Upper lobe of right lung (tissue), 1 donor: ENCODE measurements at places on chromosomes 3 and 15. TPM values are rescaled to one million over a fixed set of nuclear protein-coding genes. Genes with fewer than 3 reads are reported as not detected.
A peak's percentile ranks its signal among the peaks of the same experiment; 100 is the strongest.

DNA sequence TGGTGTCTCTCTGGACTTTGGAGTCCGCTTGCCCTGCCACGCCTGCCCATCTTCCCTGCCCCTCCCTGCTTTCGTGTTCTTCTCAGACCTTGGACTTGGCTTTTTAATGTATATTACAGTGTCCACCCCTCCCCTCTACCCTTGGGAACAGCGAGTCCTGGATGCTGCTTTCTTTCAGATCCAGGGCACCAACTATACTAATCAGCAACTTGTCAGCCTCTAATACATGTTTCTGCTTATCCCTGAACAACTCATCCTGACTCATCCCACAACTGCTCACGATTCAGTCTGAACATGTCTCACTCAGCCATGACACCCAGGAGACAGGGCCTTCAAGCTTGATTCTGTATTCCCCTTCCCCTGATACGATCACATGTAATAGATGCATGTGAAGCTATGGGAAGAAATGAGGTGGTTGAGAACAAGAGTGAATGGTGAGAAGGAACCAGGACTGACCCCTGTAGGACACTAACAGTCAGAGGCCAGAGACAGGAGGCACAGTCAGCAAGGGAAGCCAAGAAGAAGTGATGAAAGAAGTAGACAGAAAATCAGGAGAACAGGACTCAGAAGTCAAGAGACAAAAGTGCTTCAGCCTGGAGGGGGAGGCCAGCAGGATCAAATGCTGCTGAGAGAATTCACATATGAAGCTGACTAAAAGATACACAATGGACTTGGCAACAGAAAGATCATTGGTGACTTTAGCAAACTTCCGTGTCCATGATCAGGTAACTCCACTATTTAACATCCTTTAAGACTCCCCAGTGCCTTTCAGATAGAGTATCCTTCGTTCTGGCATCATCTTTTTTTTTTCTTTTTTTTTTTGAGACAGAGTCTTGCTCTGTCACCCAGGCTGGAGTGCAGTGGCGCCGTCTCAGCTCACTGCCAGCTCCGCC is 35.4 kb downstream of the BCL2L10 start:
- no peak for DNase-seq
- H3K4me3 ChIP-seq = no peak overlapping the region
- no peak overlapping the region for H3K27ac ChIP-seq
- no peaks in the 10 kb centered on the region for H3K36me3 ChIP-seq
- peaks cover 3% of the 10 kb centered on the region for H3K4me1 ChIP-seq

DNA sequence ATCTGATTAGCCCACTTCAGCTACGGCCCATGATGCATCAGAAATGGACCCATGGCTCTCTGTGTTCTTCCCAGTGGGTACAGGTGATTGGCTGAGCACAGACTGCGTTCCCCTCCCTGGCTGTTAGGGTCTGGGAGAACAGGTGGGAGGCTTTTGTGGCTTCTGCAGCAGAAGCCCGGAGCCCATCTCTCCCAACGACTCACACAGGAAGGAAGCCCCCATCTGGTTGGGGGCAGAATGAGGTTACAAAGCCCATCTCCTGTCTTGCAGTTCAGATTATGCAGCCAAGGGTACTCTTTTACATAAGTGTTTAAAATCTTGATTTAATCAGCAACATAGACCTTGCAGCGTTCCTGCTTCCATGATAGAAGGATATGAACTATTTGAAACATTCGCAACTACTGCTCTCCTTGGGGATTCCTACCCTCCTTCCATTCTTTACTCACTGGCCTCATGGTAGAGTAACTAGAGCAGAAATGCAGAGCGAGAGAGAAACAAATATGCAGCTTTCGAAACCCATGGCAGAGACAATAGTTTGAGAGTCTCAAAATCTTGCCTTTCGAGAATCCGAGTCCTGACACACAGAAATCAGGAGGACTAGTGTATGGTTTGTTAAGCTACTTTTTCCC is 291.3 kb downstream of the TLE3 start:
- no peaks in the 10 kb centered on the region for H3K4me1 ChIP-seq
- DNase-seq = no peak
- no peak overlapping the region for H3K27ac ChIP-seq
- H3K4me3 ChIP-seq = no peak overlapping the region
- H3K27me3 ChIP-seq = no peaks in the 10 kb centered on the region

DNA sequence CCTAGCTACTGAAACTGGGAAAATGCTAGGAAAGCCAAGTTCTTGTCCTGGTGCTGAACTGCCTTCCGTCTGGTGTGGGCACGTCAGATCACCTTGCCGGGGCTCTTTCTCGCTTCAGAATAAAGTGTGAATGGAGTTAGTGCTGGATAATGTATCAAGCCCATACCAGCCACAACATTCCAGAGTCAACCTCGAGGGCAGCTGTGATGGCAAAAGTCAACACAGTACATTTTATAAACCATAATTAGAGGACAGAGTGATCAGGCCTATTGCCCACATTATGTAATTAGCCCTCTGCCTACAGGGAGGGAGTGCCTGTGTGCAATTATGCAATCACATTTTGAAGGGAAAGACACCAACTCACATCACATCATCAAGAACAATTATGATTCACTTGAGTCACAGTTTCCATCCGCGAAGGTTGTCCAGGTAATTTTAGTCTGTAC is 165.2 kb downstream of the RORA start:
- H3K36me3 ChIP-seq = no peaks in the 10 kb centered on the region
- H3K27ac ChIP-seq = no peak overlapping the region
- no peak for DNase-seq
- H3K4me1 ChIP-seq = peaks cover 3% of the 10 kb centered on the region
- no peak overlapping the region for H3K4me3 ChIP-seq

DNA sequence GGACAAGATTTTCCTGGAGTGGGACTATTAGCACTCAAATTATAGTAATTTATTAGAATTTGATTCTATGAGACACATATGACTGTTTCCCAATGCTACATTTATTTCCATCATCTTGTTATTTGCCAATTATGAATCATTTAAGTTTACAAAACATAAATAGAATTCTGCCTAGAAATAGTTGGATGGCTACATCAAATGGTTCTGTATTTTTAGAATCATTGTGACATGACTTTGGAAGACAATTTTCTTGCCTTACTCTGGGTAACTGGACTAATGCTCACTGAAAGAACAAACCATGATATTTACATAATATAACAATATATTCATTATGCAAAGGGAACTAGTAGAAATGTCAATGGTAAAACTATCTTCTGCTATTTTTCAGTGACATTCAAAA is 173.5 kb downstream of the ZIC1 start:
- no peaks in the 10 kb centered on the region for H3K4me1 ChIP-seq
- no peaks in the 10 kb centered on the region for H3K36me3 ChIP-seq
- no peak overlapping the region for H3K4me3 ChIP-seq
- H3K27me3 ChIP-seq = no peaks in the 10 kb centered on the region

DNA sequence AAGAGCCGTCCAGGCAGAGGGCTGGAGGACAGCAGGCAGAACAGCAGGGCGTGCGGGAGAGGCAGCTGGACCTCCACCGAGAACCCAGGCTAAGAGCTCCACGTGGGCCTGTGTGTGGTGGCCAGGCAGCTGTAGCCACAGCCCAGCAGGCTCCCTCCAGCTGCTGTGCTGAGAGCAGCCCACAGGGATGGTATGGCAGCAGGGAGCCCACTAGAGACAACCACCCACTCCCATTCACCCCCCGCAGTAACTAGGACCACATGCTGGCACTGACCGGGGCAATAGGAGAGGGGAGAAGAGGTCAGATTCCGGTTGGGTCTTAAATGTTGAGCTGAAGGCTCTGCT is 25.6 kb upstream of the MUSTN1 start:
- H3K36me3 ChIP-seq = peaks cover 4% of the 10 kb centered on the region
- no peaks in the 10 kb centered on the region for H3K4me1 ChIP-seq
- no peak for DNase-seq
- no peak overlapping the region for H3K27ac ChIP-seq

DNA sequence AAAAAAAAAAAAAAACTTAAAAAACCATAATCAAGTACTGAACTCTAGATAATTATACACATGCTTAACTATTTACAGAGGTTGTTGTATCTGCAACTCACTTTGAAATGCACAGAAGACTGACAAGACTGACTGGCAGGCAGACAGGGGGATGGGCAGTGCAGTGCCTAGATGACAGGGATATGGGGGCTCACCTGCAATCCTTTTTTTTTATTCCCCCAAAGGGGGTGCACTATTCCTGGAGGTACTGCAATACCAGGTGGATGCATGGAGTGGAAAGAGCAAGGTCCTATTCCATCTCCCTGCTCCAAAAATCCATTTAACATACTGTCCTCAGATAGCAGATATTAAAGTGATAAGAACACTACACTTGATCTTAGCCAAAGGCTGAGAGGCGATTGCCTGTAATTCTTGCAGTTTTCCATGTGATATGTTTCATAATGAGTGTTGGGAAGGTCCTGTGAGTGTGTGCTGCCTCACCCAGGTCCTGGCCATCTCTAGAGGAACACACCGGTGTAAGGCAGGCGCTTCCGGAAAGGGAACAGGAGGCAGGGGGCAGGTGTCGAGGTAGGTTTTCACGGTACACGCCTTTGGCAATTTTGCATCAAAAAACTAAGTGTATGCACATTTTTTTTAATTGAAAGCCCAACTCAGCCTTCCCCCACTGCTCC is 22.7 kb downstream of the SEC61A1 start:
- peak overlapping the region; percentile 58 for H3K27ac ChIP-seq
- H3K4me3 ChIP-seq = peak overlapping the region; percentile 51
- DNase-seq = no peak
- no peaks in the 10 kb centered on the region for H3K27me3 ChIP-seq
- H3K36me3 ChIP-seq = peaks cover 31% of the 10 kb centered on the region

DNA sequence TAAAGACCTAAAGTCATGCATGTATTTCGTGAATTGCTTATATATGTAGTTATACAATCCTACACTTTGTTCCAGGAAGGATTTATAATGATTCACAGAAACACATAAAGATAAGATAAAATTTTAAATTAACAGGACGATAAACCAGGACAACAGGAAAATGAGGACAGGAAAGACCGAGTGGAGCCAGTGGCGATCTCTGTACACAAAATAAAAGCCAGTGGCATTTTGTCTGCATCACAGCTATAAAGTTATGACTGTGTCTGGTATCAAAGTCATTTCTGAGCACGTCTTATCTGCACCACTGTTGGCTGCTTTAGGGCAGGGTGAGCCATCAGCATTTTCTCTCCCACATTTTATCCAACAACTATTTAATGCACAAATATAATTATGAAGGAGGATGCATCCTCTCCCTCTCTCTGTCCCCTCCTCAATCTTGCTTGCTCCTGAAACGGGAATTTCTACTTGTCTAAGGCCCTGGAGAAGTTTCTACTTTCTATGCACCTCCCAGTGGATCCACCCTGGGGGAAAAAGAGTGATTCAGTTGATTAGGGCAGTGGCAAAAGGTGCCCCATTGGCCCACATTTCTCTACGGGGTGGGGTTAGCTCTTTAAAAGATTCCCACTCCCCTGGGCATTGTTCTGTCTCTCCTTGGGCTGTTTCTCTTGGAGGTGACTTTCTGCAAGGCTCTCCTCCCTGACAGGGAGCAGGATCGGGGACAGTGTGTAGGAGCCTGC is 159.4 kb upstream of the UBE2E1 start:
- H3K27ac ChIP-seq = no peak overlapping the region
- no peak overlapping the region for H3K4me3 ChIP-seq
- DNase-seq = no peak
- H3K36me3 ChIP-seq = no peaks in the 10 kb centered on the region
- no peaks in the 10 kb centered on the region for H3K4me1 ChIP-seq

- no peak overlapping the region for H3K27ac ChIP-seq
- DNase-seq = no peak
- H3K27me3 ChIP-seq = no peaks in the 10 kb centered on the region
Observed at GRCh38 chr3:42755681-42756578, 17.1 kb downstream of the CCDC13 start.

DNA sequence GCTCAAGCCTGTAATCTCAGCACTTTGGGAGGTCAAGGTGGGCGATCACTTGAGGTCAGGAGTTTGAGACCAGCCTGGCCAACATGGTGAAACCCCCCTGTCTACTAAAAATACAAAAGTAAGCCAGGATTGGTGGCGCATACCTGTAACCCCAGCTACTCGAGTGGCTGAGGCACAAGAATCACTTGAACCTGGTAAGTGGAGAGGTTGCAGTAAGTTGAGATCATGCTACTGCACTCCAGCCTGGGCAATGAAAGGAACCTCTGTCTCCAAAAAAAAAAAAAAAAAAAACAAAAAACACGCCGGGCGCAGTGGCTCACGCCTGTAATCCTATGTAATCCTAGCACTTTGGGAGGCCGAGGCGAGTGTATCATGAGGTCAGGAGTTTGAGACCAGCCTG is 18.9 kb upstream of the AP4E1 start:
- no peak overlapping the region for H3K27ac ChIP-seq
- no peaks in the 10 kb centered on the region for H3K27me3 ChIP-seq
- DNase-seq = no peak
- no peak overlapping the region for H3K4me3 ChIP-seq
- H3K4me1 ChIP-seq = peaks cover 8% of the 10 kb centered on the region

DNA sequence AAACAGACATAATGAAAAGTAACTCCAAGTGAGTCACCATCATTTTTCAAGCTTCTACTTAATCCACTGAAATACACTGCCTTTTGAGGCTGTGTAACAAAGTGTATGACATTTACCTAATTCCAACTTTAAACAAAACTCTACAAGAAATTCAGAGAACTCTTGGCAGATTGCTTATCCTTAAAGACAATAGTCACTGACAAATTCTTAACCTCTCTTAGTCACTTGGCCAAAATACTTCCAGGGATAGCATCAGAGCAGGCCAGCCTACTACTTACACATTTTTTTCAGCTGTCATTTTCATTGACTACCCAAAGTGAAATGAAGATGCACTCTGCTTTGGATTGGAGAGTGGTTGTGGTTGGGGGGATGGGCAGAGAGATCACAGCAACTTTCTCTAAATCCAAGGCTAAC is 3.6 kb downstream of the WWTR1 start:
- H3K36me3 ChIP-seq = no peaks in the 10 kb centered on the region
- H3K27ac ChIP-seq = no peak overlapping the region
- peaks cover 6% of the 10 kb centered on the region for H3K27me3 ChIP-seq
- no peak for DNase-seq

- no peaks in the 10 kb centered on the region for H3K27me3 ChIP-seq
- no peak for DNase-seq
- H3K4me3 ChIP-seq = no peak overlapping the region
- no peaks in the 10 kb centered on the region for H3K4me1 ChIP-seq
Observed at GRCh38 chr3:278300-279064, 81.9 kb downstream of the CHL1 start.

GRCh38 chr3:197542741-197543454 is 12.9 kb downstream of the BDH1 start:
- no peaks in the 10 kb centered on the region for H3K27me3 ChIP-seq
- no peaks in the 10 kb centered on the region for H3K36me3 ChIP-seq
- no peak overlapping the region for H3K27ac ChIP-seq
- no peaks in the 10 kb centered on the region for H3K4me1 ChIP-seq
- DNase-seq = no peak
- H3K4me3 ChIP-seq = no peak overlapping the region

ROPN1B gene
- total RNA-seq = not detected

SGO1 gene
- not detected for total RNA-seq

ARPIN gene
- 30.5 TPM for total RNA-seq

THRB gene
- total RNA-seq = 19.7 TPM

ZNF621 gene
- total RNA-seq = 20.1 TPM

SLC12A8 gene
- 11.8 TPM for total RNA-seq

MYL3 gene
- total RNA-seq = 3.8 TPM
